ENCODE measurements at places on chromosomes 13 and 19.

GRCh38 chr13:72168126-72168855, 301.3 kb upstream of the DACH1 start:
- DNase-seq: no peak

GRCh38 chr13:41458187-41458760, 924 bp downstream of the RGCC start:
- DNase-seq: no peak

DNA sequence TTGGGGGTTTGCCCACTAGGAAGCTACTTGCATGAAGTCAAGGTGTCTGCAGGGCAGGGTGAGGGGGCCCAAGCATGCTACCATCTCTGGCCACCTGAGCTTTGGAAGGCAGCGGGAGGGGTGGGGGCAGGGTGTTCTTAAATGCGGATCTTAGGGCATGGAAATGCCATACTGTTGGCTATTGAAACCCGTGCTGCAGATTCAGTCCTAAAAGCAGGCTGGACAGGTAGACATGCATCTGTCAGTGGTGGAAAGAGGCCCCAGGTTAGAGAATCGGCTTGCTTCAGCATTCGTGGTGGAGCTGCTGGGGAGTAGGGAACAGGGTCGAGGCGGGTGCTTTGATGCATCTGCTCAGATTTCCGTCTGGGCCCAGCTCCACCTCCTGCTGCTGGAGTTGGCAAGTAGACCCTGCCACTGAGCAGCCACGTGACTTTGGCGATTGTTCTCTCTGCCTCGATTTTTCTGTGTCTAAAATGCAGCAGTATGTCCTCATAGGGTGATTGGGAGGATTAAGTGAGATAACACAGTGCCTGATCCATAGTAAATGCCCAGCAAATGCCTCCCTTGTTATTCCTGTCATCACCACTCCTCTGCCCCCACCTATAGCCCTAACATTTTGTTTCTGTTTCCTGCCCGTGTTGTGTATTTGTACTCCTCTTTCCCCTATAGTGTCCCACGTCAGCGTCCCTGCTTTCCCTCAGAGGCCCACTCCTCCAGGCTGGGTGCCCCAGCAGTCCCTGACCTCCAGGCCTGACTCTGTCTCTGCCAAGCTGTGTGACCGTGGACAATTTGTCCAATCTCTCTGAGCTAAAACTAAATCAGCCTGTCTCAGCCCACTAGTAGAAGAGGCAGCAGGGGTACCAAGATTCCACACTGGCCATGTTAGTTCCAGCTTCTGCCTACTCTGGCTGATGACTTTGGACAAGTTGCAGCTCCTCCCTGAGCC, 5.8 kb downstream of the PPP1R37 start:
- no peak for DNase-seq

GRCh38 chr13:79287939-79288795, 117.9 kb downstream of the RBM26 start:
- no peak for DNase-seq

GRCh38 chr13:111911754-111912452, 155.0 kb upstream of the SOX1 start:
- peak; percentile 26 for DNase-seq

DNA sequence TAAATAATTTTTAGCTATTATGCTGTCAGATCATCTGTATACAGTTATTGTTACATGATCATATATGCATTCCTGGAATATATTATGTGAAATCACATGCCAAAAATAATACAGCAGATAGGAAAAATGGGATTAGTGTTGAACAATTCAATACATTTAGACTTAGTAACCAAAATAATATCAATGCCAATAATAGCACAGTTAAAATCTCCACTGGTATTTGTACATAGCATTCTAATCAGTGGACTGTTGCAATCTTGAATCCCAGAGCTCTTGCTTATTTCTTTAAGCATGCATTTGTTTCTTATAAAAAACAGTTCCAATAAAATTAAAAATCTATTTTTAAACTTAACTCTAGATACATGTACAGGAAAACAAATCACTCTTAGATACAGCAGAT, 2772.2 kb downstream of the PCDH9 start:
- DNase-seq: no peak

GRCh38 chr19:5470264-5470671, 15.1 kb downstream of the ZNRF4 start:
- no peak for DNase-seq

GRCh38 chr19:13783565-13784500, 9.6 kb downstream of the C19orf53 start:
- DNase-seq: no peak

- DNase-seq: no peak
These were observed 24.5 kb downstream of the DIAPH3 start for GRCh38 chr13:60139272-60139671.

GRCh38 chr19:31139871-31140505, 209.2 kb downstream of the TSHZ3 start:
- no peak for DNase-seq

GRCh38 chr19:7992575-7992974, 12.9 kb downstream of the ELAVL1 start:
- no peak for DNase-seq

GRCh38 chr19:42589792-42590191, 4.9 kb downstream of the CEACAM8 start:
- DNase-seq: no peak

GRCh38 chr19:39078436-39079200, 5.5 kb upstream of the ACP7 start:
- DNase-seq: no peak

GRCh38 chr19:32558607-32559228, 22.3 kb upstream of the PDCD5 start:
- DNase-seq: no peak

GRCh38 chr13:21453387-21454081, 5.6 kb downstream of the ZDHHC20 start:
- no peak for DNase-seq

DNA sequence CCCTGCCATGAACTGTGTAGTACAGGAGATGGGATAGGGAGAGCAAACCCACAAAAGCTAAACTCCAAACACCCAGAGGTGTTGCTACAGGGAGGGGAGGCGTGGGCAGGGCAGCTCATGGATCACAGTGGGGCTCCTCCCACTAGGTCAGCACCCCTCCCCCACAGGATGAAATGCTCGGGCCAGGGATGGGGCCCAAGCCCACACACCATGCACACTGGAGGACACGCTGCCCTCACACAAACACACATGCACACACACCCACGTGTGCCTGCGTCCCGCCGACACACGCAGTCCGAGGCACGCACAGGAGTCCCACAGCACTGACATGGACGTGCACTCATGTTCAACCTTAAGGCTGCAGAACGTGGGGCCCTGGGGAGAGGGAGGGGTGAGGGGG, 6.0 kb upstream of the CCNP start:
- DNase-seq: no peak

DNA sequence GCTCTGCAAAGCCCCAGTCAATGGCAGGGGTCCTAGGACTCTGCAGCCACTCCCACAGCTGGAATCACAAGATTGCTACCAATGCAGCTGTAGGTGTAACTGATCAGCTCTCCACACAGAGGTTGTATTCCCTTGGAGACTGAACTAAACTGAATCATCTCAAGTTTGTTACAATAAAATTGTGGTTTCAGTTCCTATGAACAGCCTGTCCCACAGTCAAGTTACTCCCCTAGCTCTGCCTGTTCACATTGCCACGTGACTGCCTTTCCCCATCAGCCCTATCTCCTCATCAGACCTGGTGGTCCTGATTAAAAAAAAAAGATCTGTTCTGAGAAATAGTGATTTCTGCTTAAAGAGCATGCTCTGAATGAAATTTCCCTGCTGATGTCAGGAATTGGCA, 287.9 kb upstream of the NBEA start:
- no peak for DNase-seq

DNA sequence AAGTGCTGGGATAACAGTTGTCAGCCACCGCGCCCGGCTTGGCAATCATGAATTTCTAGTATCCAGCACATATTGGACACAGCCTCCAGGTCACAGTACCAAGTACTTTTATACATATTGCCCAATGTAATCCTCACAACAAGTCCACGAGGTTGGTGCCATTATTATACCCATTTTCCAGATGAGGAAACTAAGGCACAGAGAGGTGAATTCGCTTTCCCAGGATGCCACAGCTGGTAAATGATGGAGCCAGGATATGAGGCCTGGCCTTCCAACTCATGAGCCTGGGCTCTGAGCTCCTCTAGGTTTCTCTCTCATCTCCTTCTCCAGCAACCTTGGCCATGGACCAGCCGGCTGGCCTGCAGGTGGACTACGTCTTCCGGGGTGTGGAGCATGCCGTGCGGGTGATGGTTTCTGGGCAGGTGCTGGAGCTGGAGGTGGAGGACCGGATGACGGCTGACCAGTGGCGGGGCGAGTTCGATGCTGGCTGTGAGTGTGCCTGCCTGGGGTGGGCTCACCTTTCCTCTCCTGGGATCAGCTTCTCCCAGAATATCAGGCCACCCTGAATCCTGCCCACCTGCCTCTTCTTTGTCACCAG, 7.5 kb downstream of the CCDC61 start:
- no peak for DNase-seq

- DNase-seq: no peak
These were observed 435 bp downstream of the SBK3 start for GRCh38 chr19:55544776-55545439.

DNA sequence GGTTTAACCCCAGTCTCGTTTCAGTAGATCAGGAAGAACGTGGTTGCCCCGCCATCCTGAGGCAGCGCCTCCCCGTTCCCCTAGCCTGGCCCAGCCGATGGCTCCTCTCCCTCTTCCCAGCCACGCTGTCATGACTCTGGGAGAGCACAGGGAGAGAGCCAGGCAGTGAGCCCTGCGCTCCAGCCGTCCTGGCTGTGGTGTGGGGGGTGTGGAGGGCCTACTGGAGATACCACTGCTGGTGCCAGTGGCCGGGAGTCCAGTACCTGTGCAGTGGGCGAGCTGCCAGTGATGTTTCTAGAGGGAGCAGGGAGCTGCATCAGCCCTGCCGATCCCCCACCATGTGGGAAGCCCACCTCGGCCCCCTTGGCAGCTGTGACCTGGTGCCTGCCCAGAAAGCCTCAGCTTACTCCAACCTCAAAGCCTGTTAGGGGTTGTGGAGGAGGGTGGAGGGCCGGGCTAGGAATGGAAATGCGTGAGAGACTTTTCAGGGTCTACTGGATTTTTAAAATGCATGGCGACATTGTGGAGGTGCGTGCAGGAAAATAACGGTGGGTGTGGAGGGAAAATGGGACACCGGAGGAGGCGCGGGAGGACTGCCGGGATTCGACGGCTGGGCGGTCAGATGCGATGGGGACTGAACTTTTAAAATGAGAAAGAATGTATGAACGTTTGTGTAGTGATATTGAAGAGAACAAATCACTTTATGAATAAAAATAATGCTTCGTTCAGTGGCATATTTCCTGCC, 4.9 kb downstream of the TEX29 start:
- no peak for DNase-seq

DNA sequence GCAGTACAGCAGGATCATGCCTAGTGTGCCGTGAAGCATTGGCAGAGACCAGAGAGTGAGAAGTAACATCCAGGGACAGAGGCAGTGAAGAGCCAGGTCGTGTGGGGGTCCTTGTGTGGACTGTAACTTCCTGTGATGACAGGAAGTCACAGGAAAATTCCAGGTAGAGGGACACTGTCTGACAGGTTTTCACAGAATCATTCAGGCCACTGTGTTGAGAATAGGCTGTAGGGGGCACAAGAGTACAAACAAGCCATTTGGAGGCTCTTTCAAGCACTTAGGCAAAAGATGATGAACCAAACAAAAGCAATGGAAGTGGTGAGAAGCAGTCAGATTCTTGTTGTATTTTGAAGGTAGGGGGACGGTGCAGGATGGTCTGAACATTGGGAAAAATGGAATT, 46.4 kb downstream of the N4BP2L1 start:
- no peak for DNase-seq

DNA sequence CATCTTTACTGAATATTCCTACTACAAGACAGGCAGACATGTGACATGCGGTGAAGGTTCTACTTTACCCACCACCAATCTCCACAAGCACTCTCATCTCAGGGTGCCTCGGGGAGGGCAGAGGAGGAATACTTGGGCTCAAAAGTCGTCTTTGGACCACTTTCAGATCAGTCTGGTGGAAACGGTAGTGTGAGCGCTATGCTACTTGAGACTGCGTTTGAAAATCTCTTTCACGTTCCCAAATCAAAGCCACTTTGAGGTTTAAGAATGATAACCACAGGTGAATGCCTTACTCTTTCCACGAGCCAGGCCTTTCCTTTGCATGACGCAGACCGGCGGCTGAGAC, 1.5 kb upstream of the SOX1 start:
- DNase-seq: peak; percentile 50

DNA sequence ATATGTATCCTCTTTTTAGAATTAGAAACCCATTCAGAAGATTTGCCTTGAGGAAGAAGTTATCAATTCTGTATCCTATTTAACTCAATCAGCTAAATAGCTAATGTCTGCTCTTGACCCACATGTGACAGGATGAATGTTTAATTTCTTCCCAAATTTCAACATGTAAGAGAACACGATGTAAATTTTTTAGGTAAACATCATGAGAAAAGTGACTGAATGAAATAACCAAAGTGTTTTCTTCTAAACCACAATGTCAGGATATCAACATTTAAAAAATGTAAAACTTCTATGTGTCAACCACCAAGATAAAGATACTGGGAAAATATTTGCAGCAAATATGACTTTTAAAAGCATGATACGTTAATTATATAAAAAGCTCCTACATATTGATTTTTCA, 302.4 kb downstream of the DCT start:
- no peak for DNase-seq

DNA sequence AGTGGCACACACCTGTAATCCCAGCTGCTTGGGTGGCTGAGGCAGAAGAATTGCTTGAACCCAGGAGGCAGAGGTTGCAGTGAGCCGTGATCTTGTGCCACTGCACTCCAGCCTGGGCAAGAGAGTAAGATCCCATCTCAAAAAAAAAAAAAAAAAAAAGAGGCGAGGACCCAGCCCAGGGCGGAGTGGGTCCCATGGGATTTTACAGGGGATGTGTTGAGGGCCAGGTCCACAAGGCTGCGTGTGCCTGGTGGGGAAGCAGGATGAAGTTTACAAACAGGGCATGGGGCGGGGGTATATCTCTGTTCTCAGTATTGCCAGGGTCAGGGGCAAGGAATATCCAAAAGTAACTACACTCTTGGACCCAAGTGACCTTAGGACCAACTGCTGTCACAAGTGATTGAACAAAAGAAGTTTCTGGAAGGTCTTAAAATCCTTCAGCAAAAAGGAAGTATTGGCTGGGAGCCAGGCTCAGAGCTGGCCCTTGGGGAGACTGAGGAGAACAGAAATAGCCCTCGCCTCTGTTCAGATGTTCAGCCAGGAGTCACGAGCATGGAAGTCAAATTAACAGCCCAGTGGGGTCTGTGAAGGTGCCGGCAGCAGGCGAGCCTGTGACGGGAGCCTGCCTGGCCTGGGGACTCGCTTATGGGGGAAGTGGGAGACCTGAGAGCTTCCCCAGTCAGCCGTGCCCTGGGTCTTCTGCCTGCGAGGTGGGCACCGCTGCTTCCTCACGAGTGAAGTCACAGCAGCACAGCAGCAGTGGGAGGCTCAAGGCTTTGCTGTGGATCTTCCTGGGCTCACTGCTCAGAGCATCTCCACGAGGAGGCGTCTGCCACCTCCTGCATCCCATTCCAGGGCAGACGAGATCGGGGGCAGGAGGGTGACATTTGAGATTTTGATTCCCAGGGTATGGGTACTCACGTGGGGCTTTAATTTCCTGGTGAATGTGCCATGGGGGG, 6.4 kb downstream of the MYO9B start:
- no peak for DNase-seq

- DNase-seq: no peak
These were observed 1.9 kb upstream of the GPI start for GRCh38 chr19:34363094-34363493.

GRCh38 chr19:49133621-49134454, 14.5 kb downstream of the PPFIA3 start:
- peak; percentile 74 for DNase-seq

Data from NCI-H1105 (cell line).